Activated B cell treated with CpG ODN at 0.5 μM for 24 hours (primary cell): ENCODE measurements at places on chromosomes 2 and 18. TPM values are rescaled to one million over a fixed set of nuclear protein-coding genes. Genes with fewer than 3 reads are reported as not detected.

Gene CCDC74A
- total RNA-seq: 0.71 and 1.1 TPM in 2 replicates

- no peak for DNase-seq
These were observed 603.6 kb downstream of the CPS1 start for GRCh38 chr2:211159972-211160371.

Gene ABCG5
- total RNA-seq: not detected in 2 replicates

DNA sequence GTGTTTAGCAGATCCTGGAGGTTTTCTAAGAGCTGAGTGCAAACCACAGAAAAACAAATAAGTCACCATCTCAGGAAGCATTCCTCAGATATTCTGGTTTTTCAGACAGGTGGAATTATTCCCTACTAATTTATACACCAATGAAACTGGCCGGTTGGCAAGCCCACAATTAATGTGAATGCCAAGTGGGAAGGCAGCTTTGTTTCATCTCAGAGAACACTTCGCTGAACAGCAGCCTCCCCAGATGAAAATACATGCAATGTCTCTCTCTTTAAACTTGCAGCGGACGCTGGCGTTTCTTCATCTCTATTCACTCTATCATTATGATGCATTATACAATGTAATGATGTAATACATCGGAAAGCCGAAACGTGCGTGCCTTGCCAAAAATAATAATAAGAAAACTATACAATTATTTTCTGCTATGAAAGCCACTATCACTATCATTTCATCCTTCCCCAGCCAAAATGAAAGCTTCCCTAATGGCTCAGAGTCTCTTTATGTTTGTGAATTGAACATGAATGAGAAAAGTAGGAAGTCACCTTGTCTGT is 649.4 kb downstream of the BCL11A start:
- no peak for DNase-seq

- no peak for DNase-seq
These were observed 106.0 kb downstream of the KIAA1328 start for GRCh38 chr18:36934884-36935283.

Gene UGT1A3
- not detected in 2 replicates for total RNA-seq

DNA sequence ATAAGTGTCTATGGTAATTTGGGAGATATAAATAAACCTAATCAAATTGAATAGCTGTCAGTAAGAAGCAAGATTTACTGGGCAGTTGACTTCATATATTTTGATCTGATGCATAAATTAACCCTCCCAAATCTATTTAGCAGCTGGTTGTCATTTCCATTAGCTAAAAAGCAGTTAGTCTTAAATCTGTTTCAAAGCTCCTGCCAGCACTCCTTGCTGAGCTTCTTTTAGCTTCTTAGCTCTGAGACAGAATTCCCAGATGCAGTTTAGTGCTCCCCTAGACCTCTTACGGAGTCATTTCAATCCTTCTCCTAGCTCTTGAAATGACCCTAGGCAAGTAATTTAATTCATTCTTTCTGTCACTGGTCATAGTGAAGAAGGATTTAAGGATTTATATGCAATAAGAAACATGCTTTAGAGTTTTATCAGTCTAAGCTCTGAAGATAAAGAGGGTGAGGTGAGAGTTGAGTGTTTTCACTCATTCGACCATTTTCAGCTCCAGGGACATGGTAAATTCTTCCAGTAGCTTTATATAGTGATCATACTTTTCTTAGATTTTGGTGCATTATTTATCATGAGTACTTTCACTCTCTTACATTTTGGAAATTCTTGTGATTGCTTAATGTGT is 98.9 kb downstream of the PHLPP1 start:
- DNase-seq: no peak
